MV-4-11 (cell line): ENCODE measurements at places on chromosomes 12 and 14.

DNA sequence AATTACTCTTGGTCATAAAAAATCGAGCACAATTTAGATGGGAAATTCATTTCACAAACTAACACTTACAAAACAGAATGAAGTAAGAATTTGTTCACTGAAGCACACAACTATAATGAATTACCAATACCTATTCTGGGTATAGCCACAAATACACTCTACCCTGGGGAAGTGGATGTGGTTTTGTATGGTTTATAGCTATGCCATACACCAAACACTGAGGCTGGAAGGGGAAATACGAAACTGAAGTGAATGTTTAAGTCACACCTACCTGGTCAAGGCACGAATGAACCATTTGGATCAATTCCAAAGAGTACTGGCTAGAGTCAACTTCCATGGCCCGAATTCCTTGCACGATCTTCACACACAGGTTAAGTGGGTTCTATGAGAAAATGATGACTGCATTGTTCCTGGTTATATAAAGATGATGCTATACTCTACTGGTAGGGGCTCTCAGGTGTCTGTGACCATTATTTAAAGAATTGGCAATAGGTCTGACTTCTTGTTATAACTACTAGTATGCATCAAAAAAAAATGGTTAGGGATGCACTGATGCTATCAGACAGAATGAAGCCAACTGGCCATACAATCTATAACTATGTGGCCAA lies 12.8 kb downstream of the NEK9 start:
- no peak for DNase-seq

- DNase-seq, result peak; percentile 50
Measured at GRCh38 chr12:87848248-87848868, 180.8 kb downstream of the C12orf50 start.

DNA sequence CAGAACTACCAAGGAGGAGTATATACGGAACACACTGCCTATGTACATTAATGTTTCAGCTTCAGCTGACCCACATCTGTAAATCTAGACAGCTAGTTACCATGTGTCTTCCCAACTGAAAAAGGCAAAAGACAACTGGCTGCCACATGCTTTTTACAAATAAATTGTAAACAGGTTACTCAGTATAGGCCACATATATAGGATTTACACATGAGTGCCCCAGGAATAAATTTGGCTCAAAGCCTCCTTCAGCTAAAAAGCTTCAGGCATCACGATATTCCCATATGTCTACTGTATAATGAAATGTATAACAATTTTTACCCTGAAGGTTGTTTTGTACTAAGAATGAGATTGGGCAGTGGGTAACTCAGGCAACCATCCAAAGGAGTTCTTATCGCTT lies 175.9 kb upstream of the BMP4 start:
- no peak for DNase-seq

DNA sequence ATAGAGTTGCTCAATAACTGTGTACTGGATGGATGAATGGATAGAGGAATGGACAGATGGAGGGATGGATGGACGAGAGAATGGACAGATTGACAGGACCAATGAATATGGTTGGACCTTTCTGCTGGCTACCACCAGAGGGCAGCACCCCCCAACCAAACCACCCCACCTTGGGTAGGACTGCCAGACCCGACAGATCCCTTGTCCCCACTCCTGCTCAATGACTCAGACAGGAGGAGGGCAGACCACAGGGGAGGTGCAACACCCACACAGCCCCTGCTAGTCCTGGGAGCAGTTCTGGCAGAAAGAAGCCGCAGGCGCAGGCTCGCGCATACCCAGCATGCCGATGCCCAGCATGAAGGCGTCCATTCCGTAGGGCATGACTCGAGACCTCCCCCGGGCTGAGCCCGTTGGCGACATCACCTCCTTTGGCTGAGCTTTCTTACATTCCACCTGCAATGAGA lies 12.4 kb downstream of the MSI1 start:
- DNase-seq, result peak; percentile 68

DNA sequence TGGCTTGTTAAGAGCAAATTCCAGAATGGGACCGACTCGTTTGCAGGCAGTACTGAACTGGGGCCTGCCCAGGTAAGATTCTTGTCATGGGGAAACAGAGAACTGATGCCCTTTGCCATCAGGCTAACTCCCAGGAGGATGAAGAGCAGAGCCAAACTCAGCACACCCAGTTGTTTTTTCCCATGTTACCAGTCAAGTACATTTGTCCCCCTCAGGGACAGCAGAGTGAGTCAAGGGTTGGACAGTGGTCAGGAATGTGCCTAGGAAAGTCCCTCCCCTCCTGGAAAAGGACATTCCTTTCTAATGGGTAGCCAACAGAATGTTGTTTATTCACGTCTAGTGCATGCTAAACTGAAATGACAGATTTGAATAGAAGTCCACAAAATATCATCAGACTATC lies 1.6 kb downstream of the ART4 start:
- DNase-seq, result no peak

- no peak for DNase-seq
Measured at GRCh38 chr12:74401035-74401434, 136.6 kb upstream of the ATXN7L3B start.

- DNase-seq, result no peak
Measured at GRCh38 chr14:57749267-57749666, 116.6 kb downstream of the SLC35F4 start.

- peak; percentile 90 for DNase-seq
Measured at GRCh38 chr12:6367969-6368892, 7.1 kb downstream of the SCNN1A start.

DNA sequence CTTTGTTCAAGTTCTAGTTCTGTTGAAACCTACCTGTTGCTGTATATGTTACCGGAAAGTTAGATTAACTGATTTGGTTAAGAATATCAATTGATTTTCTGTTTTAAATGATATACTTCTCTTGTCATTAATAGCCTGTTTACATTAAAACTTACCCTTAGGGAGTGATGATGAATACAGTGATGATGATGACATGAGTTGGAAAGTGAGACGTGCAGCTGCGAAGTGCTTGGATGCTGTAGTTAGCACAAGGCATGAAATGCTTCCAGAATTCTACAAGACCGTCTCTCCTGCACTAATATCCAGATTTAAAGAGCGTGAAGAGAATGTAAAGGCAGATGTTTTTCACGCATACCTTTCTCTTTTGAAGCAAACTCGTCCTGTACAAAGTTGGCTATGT lies 33.0 kb downstream of the CAND1 start:
- DNase-seq, result no peak

- DNase-seq, result no peak
Measured at GRCh38 chr12:85782711-85783110, 53.5 kb downstream of the RASSF9 start.

- DNase-seq, result no peak
Measured at GRCh38 chr12:25788707-25789442, 169.6 kb upstream of the RASSF8 start.

DNA sequence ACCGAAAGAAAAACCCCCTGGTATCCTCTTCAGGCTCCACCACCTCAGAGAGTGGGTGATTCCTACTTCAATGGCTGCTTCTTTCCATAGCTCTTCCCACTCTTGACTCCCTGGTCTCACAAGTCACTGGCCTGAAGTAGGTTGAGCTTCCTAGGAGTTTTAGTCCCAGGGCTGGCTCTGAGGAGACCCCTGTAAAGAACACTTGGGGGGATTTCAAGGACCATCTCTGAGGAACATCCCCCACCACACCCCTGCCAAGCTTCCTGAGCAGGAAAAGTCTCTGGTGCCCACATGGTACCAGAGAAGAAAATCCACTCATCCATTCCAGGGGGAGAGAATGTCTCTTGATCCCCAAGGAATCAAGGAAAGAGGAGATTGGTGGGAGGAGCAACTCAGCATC lies 25.7 kb downstream of the PHETA1 start:
- DNase-seq, result no peak

DNA sequence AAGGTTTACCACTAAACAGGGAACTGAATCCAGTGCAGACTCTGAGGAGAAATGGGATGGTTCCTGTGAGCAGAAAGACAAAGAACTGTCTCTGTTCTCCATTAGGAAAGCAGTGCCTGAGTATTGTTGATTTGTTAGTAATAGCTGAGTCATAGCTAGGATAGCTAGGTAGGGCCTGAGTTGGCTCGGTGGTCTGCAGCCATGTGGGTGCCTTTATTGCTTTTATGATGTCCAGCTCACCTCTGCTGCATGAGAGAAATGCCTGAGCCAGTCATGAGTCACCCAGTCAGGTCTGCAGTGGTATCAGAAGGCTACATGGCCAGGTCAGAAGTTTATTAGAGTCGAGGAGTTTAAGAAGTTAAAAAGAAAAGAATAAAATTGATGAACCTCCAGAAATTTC lies 24.2 kb downstream of the TRHDE start:
- peak; percentile 34 for DNase-seq

DNA sequence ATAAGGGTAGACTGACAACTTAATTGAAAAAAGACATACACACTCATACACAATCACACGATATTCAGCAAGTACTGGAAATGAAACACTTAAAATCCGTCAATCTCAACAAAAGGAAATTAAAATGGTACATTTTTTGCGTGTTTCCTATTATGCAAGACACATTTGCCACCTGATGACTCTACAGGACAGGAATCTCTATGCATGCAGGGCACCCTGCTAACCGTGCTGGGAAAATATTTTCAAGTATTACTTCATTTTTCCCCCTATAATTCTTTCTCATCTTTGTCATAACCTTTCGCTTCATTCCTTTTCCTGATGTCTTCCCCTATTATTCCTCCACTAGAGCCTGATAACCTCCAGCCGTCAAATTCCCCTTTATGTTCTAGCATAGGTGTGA lies 150.2 kb downstream of the TMEM132D start:
- no peak for DNase-seq

DNA sequence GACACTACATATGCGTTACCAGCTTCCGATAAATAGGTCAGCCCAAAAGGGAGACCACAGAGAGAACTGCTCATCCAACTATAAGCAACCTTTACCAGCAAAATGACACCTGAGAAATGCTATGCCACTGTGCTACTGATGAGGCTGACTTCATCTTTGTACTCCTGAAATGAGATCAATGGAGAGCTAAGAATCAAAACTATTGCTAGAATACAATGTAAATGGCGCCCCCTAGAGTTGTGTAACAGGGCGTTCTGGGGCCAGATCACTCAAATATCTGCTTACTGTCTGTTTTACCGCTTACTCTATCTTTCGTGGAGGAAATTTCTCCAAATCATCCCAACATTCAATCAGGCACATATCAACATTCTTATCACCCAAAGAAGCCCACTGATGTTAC lies 4.6 kb downstream of the ZNF384 start:
- DNase-seq, result peak; percentile 48

DNA sequence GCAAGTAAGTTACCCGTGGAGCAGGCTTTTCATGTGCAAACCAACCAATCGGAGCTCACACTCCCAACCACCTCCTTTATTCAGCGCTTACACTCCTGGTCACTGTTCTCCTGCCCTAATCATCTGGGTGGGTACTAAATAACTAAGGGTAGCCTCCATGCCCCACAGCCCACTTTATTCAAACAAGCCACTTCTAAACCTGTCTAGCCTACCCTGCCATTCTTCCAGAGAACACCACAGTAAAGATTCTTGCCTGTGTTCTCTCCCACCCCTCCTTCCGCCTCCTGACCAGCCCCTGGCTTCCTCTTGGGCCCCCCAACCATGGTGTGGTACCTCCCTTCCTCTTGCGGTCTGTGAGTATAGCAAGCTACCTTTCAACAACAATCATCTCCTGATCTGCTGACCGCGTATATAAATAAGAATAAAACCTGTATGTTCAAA lies 581.9 kb downstream of the VRK1 start:
- DNase-seq, result no peak

- DNase-seq, result no peak
Measured at GRCh38 chr14:99779751-99780150, 13.5 kb upstream of the EML1 start.

DNA sequence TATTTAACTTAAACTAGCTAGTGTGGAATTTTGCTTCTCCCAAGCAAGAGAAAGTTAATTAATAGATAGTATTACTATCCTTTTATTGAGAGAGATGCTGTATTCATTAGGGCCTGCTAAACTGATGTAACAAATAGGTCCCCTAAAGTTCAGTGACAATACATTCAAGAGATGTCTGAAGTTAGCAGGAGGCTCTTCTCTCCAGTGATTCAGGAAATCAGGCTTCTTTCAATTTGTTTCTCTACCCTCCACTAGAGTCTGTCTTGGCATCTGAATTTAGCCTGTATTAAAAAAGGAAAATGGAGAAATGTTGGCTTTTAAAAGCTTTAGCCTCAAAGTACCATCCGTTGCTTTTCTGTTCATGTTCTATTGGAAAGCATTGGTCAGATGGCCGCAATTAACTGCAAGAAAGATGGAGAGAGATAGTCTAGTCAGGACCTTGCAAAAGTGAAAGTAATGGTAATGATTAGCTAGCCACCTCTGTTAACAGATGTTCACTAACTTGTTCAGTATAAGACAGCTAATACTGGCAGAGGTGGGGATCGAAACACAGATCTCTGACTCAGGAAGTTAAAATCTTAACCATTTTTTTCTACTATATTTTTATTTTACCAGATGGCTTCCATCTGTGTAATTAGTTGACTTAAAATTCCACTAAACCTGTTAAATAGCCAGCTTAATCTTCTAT lies 786.8 kb downstream of the TMTC2 start:
- DNase-seq, result no peak

- no peak for DNase-seq
Measured at GRCh38 chr12:49873361-49873934, 30.3 kb downstream of the FAIM2 start.

DNA sequence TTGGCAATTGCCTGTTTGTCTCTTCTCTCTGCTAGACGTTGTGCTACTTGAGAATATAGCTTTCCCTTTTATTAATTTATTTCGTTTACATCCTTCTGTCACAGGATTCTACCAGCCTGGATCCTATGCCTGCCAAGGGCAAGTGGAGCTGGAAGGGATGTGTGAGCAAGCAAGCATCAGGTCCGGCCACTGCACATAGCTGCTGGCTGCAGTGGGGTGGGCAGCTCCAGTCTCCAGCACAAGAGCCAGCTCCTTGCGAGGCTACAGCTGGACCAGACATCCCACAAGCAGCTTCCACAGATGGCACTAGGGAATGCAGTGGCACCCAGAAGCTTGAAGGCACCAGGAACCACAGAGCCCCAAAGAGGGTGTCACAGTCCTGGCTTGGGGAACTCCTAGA lies 225.0 kb downstream of the KCNC2 start:
- DNase-seq, result no peak
